Stimulated activated CD4-positive, alpha-beta T cell treated with anti-CD3 and anti-CD28 coated beads, Interleukin-15, amount 100 ng/mL, for 1 hour (primary cell): ENCODE measurements at places on chromosomes 6 and 20.

- DNase-seq = no peak
Measured at GRCh38 chr20:22954661-22955060, 80.5 kb upstream of the SSTR4 start.

DNA sequence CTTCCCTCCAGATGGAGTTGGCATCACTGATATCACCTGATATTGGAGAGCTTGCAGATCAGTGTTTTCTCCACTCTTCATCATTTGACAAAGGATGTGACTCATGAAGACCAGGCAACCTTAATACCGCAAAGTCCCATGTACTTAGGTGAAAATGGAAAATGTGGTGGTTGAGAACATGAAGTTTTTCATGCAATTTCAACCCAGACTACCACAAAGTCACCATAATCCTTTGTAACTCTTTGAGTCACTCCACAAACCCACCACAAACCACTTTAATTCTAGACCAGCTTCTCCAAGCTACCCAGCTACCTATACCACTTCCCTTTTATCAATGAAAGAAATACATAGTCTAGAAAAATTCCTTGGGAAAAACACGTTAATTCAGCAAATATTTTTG lies 7.1 kb downstream of the NHLRC1 start:
- DNase-seq = no peak

GRCh38 chr6:126812010-126812409 lies 306.5 kb upstream of the RSPO3 start:
- DNase-seq = no peak

DNA sequence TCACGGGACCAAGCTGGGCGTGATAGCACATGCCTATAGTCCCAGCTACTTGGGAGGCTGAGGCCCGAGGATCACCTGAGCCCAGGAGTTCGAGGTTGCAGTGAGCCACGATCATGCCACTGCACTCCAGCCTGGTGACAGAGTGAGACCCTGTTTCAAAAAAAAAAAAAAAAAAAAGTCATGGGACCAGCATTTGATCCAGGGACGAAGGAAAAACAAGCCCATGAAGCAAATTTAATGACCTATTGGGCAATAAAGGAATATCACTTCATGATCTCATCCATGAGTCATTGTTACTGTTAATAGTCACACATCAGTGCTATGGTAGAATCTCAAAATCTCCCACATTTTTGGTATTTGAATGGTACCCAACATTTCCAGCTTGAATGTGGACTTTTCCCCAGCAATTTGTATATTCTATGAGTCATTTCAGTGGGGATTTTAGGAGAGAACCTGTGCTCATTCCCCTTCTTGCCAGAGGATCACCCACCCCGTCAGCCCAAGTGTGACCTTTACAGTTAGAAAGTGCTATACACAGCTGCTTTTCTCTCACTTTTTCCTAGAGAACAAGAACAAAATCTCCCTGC lies 8.5 kb upstream of the SOD2 start:
- DNase-seq = no peak

GRCh38 chr6:8837343-8837742 lies 402.0 kb upstream of the SLC35B3 start:
- DNase-seq = no peak

GRCh38 chr6:119174879-119175817 lies 96.7 kb upstream of the FAM184A start:
- no peak for DNase-seq

DNA sequence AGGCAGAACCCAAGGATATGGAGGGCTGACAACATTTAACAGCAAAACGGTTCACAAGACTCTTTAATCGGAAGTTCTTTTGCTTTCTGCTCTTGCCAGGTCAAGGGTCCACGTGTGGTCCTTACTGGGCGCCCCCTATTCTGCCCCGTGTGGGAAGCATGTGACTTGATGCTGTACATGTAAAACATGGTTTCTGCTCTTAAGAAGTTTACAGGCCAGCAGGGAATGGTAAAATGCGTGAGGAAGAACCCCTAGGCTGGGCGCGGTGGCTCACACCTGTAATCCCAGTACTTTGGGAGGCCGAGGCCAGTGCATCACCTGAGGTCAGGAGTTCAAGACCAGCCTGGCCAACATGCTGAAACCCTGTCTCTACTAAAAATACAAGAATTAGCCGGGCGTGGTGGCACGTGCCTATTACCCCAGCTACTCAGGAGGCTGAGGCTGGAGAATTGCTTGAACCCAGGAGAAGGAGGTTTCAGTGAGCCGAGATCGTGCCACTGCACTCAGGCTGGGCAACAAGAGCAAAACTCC lies 19.3 kb downstream of the ZNF217 start:
- no peak for DNase-seq

DNA sequence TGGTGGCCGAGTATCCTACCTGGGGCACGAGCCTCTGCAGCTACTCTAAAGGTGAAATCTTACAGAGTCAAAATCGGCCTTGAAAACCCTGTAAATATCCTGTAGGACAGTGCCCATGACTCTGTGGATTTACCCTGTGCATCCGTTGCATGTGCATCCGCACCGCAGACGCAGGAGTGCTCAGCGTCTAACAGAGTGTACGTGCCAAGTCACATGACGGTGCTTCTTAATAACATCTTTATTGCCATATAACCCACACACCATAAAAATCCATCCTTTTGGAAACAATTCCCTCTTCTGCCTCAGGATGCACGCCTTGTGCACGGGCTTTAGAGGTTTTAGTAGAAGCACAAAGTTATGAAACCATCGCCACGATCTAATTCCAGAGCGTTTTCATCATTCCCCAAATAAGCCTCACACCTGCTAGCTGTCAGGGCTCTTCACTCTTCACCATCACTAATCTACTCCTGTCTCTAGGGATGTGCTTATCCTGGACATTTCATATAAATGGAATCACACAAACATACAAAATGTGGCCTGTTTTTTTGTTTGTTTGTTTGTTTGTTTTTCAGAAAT lies 384.5 kb upstream of the SULF2 start:
- no peak for DNase-seq

DNA sequence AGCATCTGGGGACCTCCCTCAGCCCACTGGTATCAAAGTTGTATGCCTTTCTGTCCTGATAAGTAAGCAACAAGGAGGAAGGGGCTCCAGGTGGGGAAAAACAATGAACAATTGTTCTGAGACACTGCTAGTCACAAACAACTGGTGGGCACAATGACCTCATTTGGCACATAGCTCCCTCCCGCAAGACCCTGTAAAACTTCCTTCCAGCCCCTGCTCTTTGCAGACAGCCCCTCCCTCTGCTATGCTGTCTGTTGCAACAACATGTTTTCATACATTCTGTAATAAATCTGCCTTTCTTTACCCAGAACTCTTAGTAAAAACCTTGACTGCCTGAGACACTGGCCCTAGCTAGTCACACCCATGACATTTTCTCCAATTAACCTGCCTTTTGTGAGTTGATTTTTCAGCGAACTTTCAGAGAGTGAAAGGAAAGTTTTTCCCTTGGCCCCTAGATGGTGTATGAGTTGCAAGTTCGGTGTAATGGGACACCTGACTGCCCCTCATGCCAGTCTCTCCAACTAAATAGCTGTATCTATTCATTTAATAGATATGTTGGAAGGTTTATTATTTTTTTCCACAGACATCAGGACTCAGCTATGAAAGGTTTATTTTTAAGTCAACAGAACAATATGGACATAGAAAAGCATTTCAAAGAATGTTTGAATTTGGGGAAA lies 142.3 kb upstream of the SLC22A16 start:
- DNase-seq = no peak

DNA sequence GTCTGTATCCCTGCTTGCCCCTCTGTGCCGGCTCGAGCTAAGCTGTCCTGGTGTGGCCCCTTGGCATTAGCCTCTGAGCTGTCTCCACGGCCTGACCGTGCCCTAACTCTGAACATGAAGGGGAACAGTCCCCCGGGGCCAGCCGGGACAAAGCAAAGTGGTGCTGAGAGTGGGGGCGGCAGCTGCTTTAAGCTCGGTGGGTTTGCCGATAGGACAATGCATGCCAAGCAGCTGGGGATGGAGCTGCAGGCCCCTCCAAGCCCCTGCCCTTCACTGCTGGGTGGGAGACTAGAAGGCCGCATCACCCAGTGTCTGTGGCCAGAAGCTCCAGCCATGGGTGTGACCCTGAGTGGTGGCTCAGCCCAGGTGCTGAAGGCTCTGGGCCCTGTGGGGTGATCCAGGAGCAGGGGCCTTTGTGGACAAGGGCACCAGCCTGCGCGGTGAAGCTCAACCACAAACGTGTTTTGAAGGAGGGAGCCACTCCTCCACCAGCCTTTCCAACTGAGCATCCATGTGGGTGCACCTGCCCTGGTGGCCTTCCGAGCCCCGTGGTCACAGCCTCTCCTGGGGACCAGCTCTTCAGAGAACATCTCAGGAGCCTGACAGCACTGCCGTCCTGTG lies 242.5 kb downstream of the ERMARD start:
- no peak for DNase-seq

GRCh38 chr20:61765871-61766654 lies 299.6 kb downstream of the TAF4 start:
- no peak for DNase-seq

DNA sequence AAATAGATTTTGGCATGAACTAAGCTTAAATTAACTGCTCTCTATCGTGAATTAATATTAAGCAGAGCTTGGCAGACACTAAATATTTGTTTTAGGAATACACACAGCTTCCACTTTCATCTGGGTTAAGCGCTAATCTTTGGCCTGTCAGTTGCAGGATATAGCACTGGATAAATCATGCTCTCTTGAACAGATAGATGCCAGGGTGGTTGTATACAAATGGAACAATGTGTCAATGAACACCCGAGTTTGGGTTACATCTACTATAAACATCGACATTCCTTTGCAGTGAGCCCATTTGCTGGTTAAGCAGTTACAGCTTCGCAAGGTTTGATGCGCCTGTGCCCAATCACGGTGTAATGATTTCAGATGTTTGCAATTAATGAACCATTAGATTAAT lies 338.2 kb upstream of the ZFP64 start:
- no peak for DNase-seq

- DNase-seq = no peak
Measured at GRCh38 chr6:85865420-85866369, 223.0 kb upstream of the SYNCRIP start.

DNA sequence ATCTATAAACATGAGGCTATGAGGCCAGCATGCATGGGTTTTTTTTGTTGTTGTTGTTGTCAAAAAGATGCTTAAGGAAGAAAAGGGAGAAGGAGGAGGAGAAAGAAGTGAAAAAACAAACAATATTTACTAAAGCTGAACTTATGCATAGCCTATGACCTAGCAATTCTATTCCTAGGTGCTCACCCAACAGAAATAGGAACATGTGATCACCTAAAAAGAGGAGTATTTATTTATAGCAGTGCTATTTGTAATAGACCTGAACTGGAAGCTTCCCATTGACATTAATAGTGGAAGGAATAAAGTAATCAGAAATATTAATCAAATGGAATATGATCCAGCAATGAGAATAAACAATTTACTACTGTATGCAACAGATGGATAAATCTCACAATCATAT lies 156.5 kb upstream of the OLIG3 start:
- no peak for DNase-seq

GRCh38 chr6:27280540-27281000 lies 31.5 kb downstream of the POM121L2 start:
- no peak for DNase-seq

- DNase-seq = no peak
Measured at GRCh38 chr6:28673787-28674671, 148.3 kb downstream of the GPX5 start.

DNA sequence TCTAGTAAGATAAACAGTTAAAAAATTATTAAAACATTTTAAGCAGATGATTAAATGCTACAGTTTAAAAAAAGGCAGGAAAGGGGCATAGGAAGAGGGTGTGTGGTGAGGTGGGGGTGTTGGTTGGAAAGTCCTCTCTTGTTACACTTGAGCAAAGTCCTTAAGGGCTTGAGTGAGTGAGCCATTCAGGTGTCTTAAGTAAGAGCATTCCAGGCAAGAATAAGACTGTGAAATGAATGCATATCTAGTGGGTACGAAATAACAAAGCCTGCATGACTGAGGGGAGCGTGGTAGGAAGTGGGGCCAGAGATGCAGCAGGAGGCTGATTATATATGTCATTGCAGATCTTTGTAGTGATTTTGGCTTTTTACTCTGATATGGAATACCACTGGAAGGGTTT lies 5.1 kb downstream of the CDKAL1 start:
- no peak for DNase-seq

GRCh38 chr6:105645958-105646357 lies 243.1 kb upstream of the PREP start:
- no peak for DNase-seq

- no peak for DNase-seq
Measured at GRCh38 chr6:95279616-95280015, 297.7 kb upstream of the MANEA start.

DNA sequence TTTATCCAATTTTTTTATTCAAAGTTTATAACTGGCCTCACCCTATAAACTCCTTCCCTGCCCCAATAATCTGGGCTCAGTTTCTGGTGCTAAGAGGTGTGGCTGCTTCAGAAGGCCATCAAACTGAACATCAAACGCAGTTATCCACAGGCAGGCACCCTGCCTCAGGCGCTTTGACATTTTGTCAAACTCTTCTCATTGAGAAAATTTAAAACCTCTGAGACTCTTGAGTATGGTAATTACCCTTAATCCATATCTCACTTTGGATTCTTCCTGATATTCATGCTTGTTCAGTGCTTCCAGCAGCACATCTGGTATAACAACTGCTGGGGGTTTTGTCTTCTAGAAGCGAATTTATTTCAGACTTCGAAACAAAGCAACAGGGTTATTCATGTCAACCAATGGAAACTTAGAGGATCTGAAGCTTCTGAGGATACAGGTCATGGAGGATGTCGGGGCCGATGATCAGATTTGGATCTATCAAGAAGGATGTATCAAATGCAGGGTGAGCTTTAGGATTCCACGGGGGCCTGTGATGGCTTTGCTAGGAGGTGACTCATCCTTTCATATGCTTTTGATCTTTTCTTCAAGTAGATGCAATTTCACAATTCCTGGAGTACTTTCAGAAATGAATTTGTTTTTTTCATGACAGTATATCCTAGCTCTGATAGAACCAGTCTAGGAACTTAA lies 68.2 kb downstream of the RTN4IP1 start:
- DNase-seq = no peak

DNA sequence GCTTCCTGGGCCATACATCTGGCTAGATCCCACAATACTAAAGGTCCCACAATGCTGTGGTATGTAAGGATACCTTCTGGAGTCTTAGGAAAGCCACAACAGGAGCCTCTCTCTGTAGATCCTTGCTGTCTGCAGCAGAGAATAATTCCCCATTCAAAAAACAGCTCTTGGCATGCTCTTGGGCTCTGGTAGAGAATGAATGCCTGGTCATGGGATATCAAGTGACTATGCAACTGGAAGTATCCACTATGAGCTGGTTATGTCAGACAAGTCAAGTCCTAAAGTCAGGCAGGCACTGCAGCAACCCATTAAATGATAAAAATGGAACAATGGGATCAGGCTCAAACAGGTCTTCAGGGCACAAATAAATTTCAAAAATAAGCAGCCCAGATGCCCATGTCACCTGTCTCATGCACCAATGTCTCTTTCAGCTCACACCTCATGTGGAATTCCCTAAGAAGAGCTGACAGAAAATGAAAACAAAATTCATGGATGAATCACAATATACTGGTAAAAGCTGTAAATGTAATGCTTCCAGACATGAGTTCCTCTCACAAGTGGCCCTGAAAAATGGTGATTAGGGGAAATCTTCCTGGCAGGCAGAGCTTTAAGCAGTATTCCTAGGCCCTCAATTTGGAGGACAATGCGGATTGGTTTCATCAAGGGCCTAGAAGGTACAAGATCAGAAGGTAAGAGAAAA lies 4.3 kb downstream of the AK9 start:
- DNase-seq = no peak
